Stimulated activated CD4-positive, alpha-beta T cell treated with anti-CD3 and anti-CD28 coated beads, Interleukin-4, amount 100 ng/mL, for 1 hour (primary cell): ENCODE measurements at places on chromosomes 1 and 21.

DNA sequence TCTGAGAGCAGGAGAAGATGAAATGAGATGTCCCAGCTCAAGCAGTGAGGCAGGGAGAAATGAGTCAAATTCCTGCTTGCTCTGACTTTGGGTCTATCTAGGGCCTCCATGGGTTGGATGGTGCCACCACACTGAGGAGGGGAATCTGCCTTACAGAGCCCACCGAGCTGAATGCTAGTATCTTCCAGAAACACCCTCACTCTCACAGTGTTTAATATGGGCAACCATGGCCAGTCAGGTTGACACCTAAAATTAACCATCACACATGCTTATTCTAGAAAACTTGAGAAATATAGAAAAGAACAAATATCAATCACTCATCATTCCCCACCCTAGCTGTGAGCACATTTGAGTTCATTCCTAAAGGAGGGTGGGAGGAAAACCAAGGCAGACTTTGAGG, 29.4 kb upstream of the FHAD1 start:
- no peak for DNase-seq

- DNase-seq = no peak
Measured at GRCh38 chr1:54415991-54416390, 9.8 kb upstream of the SSBP3 start.

GRCh38 chr1:43975249-43975961, 645 bp downstream of the ATP6V0B start:
- peak; percentile 24 for DNase-seq

GRCh38 chr1:154896771-154897286, 26.7 kb upstream of the KCNN3 start:
- no peak for DNase-seq

- DNase-seq = no peak
Measured at GRCh38 chr1:55156093-55156492, 59.1 kb downstream of the USP24 start.

- peak; percentile 87 for DNase-seq
Measured at GRCh38 chr1:151594143-151594625, 17.7 kb upstream of the SNX27 start.

DNA sequence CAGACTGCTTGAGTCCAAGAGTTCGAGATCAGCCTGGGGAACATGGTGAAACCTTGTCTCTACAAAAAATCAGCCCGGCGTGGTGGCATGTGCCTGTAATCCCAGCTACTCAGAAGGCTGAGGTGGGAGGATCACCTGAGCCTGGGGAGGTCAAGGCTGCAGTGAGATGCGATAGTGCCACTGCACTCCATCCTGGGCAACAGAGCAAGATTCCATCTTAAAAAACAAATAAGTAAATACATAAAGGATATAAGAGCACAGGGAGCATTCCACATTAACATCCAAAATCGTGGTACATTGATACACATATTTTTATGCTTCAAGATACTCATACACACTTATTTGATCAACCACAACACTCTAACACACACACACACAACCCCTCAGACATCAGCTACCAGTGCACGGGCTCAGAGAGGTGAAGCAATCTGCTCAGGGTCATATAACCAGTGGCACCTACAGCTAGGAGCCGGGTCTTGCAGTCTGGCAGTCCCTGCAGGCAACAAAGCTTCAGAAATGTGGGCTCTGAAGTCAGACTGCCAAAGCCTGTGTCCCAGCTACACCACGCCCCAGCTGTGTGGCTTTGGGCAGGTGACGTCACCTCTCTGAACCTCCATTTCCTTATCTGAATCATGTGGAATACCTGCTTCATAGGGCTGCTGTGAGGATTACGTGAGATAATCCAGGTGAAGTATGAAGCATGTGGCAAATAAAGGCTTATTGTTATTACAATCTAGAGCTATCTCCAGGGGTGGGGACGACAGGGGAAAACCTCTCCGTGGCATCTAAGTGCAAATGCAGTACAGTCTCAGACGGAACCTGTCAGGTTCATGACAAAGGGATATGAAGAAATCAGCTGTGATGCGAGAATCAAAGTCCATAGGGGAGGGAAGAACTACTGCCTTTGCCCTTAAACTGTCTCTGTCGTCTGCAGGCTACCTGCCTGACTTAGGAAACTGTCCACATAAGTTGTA, 4.8 kb upstream of the CRYBG2 start:
- peak; percentile 54 for DNase-seq

DNA sequence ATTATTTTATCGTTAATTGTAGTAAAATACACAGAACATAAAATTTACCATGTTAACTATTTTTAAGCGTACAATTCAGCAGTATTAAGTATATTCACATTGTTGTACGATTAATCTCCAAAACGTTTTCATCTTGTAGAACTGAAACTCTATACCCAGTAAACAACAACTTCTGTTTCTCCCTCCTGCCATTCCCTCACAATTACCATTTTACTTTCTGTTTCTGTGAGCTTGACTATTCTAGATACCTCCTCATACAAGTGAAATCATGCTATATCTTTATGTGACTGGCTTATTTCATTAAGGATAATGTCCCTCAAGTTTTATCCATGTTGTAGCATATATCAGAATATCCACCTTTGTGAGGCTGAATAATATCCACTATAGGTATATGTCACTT, 156.8 kb downstream of the ST6GALNAC3 start:
- no peak for DNase-seq

- DNase-seq = peak; percentile 96
Measured at GRCh38 chr1:32291708-32292538, at the start of gene HDAC1. HDAC1 (plus strand) TSS chr1:32292083; CDS start chr1:32292170, 87 bp downstream.

- no peak for DNase-seq
Measured at GRCh38 chr21:36388835-36389234, 3.6 kb downstream of the CHAF1B start.

- no peak for DNase-seq
Measured at GRCh38 chr1:41837691-41838090, 81.0 kb downstream of the HIVEP3 start.

- DNase-seq = no peak
Measured at GRCh38 chr1:70947835-70948234, 99.8 kb downstream of the PTGER3 start.

GRCh38 chr1:22949822-22950331, 22.8 kb downstream of the LACTBL1 start:
- no peak for DNase-seq

GRCh38 chr1:58786184-58786926, 2.5 kb upstream of the JUN start:
- no peak for DNase-seq

- no peak for DNase-seq
Measured at GRCh38 chr1:42938645-42939615, 19.7 kb downstream of the SLC2A1 start.

- no peak for DNase-seq
Measured at GRCh38 chr1:1567891-1568291, 6.8 kb downstream of the SSU72 start.

DNA sequence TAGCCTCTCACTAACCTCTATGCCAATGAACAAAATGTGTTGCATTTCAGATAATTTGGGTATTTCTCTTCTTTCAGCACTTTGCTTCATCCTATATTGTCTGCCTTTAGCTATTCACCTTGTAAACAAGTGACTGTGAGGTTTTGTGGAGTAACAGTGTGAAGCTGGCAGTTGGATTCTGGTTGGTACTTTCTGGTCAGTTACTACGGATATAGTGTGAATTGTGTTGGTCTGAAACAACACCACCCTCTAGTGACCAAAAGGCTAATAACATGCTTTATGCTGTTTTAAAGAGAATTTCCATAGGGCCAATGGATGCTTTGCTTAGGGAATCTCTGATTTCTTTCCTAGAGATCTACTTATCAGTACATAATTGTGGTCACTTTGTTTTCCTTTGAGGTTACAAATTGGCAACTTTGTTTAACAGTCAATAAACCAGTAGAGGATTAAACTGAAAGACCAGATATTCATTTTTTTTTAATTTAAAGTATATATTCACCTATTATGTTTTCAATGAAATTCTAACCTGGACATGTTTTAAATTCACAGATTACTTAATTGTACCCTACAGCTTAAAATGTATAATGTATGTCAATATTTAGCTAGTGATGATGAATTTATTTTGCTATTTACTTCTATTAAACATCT, 2.5 kb upstream of the PTGER3 start:
- no peak for DNase-seq

DNA sequence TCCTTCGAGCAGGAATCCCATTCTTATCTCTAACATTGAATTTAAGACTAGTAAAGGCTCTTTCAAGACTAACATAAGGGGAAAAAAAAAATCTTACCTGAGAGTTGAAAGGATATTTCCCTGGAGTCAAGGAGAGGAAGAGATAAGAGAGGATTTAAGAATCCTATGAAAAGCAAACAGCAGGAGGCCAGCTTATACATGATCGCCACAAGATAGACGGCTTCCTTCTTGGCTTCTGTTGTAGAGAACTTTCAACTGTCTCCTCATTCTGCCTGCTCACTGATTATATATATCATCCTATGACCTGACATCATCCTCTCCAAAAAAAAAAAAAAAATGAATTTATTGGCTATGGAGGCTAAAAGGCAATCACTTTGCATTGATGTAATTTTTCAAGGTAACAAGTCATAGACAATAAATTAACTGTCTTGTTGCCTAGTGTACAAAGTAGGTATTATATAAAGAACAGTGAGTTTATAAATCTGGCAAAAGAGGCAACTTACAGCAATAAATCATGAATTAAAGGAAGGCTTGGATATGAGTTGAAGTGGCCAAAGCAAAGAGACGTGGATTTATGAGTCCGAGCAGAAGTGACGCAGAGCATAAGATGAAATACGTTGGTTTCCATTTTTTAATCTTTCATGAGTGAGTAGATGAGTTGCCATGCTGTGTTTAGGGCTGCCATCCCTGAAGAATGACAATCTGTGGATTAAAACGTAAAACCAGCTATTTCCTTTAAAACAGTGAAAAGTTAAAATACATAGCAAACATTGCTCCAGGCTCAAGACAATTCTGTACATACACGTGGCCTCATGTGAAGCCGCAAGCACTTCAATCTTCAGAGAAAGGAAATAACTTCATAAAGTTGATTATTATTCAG, at the start of gene UTS2:
Gene UTS2 (minus strand): TSS at position 262 of the 880 bp plus-strand sequence. CDS start 62 bp downstream, at position 200.
- DNase-seq = no peak

GRCh38 chr21:23977971-23978370, 1629.3 kb downstream of the MRPL39 start:
- no peak for DNase-seq

- DNase-seq = no peak
Measured at GRCh38 chr1:208270651-208271141, 26.5 kb upstream of the PLXNA2 start.

DNA sequence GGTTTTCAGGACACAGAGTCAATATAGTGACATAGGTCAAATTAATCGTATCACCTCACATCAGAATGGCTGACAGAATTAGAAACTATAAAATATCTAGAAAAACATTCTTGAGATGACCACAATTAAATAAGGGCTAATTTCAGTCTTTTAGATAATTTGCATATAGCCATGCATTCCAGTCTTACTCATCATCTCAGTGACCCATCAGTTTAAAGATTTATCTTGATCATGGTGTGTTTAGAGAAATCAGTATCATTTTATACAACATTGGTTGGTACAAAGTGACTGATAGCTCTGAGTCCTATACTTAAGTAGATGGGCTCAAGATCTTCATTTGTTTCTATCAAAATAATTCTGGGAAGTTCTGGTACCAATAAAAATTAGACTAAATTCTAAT, 262.3 kb upstream of the SNX7 start:
- no peak for DNase-seq

DNA sequence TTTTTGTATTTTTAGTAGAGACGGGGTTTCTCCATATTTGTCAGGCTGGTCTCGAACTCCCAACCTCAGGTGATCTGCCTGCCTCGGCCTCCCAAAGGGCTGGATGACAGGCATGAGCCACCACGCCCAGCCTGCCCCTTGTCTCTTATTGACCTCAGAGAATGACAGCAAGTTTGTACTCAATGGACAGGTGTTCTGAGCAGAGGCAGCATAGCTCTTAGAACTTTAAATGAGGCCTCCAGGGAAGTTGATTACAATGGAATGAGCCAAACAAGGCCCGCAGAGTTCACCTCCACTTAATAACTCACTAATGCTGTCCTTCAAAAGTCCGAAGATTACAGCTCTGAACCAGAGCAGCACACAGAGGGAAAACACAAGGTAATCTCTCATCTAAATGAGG, 10.9 kb downstream of the TMPRSS2 start:
- no peak for DNase-seq

DNA sequence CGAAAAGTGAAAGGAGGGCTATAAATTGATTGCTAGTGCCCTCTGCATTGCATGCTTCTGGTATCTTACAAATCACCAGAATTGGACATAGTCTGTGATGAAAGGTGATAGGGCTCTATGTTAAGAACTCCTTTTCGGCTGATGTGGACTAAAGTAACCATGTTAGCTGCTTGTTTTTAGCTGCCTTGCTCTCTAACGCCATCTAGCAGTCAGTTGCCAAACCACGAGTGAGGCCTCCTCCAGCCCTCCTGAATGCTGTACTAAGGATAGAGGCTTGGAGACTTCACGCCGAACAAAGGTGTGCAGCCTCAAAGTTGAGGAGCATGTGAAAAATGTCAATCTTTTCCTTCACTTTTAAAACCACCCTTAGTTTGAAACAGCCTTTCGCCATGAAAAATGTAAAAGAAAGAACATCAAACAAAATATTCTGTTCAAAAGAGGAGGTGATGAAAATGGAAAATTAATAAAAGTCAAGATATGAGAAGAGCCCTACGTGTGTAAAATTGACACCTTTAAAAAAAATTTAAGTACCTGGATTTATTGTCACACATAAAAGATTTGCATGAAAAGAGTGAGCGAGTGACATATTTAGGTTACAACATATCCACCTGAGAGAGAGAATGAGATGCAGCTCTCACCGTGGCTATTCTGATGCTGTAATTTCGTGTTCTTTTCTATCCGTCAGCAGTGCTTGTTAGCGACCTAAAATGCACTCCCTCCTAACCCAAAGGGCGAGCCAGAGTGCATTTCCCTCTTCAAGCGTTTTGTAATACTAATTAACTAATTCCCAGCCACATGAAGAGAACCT, 8.1 kb downstream of the LRRC53 start:
- DNase-seq = peak; percentile 15

- no peak for DNase-seq
Measured at GRCh38 chr1:177209357-177209756, 38.6 kb downstream of the BRINP2 start.

- DNase-seq = no peak
Measured at GRCh38 chr1:28031173-28031572, 57.2 kb downstream of the EYA3 start.

DNA sequence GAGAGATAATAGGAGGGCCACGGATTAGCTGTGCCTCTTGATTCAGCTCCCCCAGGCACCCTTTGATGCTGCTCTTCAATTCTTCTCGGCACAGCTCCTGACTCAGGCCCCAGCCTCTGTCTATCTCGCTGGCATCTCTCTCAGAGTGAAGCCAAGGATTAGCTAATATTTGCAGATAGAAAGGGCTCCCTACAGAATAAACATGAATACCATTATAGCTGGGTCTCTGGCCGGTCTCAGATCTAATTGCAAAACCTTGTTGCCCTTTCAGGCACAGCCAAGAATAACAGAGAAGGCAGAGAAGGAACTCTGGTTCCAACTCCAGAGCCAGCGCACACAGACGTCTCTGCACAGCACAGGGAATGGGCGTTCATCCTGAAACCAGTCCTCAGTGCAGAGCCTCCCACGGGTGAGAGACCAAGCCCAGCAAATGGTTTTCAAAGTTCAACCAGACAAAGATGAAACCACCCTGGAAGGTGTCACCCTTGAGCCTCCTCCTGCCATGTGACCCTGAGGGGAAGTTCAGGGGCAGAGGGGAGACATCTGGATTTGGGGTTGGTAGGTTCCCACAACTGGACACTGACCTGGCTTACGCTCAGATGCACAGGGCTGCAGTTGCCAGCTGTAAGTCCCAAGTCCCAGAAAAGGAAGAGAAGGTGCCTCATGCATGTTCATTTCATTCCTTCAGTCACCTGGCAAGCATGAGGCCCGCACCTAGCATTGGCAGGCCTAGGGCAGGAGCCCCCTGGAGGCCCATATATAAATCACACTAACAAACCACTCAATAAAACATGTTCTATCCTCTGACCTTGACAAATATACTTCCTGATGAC, 394.0 kb downstream of the NPHP4 start:
- DNase-seq = no peak
